ENCODE measurements at places on chromosomes 5 and 9. TPM values are rescaled to one million over a fixed set of nuclear protein-coding genes. Genes with fewer than 3 reads are reported as not detected.

GRCh38 chr5:124134941-124135340 lies 611.5 kb downstream of the ZNF608 start:
- no peaks in the 10 kb centered on the region for H3K4me1 ChIP-seq
- no peaks in the 10 kb centered on the region for H3K27me3 ChIP-seq
- no peak for DNase-seq
- no peaks in the 10 kb centered on the region for H3K36me3 ChIP-seq

DNA sequence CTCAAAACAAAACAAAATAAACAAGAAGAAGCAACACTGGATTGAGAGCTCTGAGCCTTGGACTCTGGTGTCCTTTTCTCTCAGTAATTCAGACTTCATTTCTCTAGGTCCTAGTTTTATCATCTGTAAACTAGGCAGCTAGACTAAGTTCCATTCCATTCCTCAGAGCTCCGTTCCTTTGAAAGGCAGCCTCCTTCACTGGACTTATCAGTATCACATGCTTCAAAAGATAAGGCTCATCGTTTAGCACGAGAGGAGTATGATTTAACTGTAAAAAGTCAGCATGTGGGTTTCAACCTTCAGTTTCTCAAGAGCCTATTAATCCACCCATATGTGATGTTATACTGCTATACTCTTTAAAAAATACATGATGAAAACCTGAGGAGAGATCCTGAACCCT lies 1.6 kb downstream of the ATP10B start:
- H3K27ac ChIP-seq: no peak overlapping the region
- no peaks in the 10 kb centered on the region for H3K36me3 ChIP-seq
- no peaks in the 10 kb centered on the region for H3K27me3 ChIP-seq
- no peak overlapping the region for H3K4me3 ChIP-seq

DNA sequence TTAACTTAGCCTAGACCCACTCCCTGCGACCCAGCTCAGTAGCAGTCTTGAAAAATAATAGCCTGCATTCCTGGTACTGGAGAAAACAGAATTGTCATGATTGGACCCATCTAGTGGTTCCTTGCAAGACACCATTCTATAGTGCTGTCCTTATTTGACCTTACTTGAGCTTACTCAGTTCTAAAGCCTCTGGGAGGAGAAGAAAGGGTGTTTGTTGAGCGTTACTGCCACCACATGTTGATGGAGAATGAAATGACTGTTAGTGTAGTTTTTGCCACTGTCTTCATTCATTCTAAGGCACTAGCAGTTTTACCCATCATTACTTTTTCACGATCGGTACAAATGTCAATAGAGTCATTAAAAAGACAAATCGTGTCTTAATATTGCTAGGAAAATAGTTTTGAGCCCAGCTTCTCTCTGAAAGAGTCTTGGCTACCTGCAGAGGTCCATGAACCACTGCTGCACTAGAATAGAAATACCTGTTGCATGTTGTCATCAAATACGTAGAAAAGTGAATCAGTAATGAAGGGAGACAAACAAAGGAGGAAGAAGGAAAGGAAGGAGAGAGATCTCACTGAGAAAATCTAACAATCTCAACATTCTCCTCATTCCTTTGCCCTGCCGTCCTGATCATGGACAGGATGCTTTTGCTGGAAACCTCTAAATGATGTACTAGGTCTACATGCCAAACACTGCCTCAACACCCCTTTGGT lies 96.0 kb downstream of the LIX1 start:
- H3K27me3 ChIP-seq: no peaks in the 10 kb centered on the region
- no peak overlapping the region for H3K27ac ChIP-seq
- no peak overlapping the region for H3K4me3 ChIP-seq
- DNase-seq: no peak
- no peaks in the 10 kb centered on the region for H3K4me1 ChIP-seq
- no peaks in the 10 kb centered on the region for H3K36me3 ChIP-seq

CDX1 gene
- not detected for total RNA-seq

GRCh38 chr5:60632153-60632552 lies 67.8 kb downstream of the DEPDC1B start:
- DNase-seq: no peak
- no peak overlapping the region for H3K27ac ChIP-seq
- H3K4me3 ChIP-seq: no peak overlapping the region
- no peaks in the 10 kb centered on the region for H3K4me1 ChIP-seq
- H3K27me3 ChIP-seq: no peaks in the 10 kb centered on the region
- H3K36me3 ChIP-seq: no peaks in the 10 kb centered on the region

DNA sequence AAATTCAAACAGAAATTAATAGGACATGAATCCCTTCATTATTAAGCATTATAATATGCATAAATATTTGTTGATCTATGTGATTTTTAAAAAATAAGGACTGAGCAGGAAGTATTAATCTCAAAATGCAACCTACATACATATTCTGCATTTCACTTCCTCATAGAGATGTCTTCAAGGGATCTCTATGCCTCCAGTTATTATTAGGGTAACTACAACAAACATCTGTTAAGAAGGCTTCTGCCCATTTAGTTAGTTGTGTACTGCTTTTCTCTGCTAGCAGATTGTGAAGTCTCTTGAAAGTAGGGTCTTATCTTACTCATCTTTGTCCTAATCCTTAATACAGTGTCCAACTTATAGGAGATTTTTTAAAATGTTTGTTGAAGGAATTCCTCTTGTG lies 414.1 kb downstream of the ACTL7B start:
- no peaks in the 10 kb centered on the region for H3K4me1 ChIP-seq
- H3K27me3 ChIP-seq: no peaks in the 10 kb centered on the region
- no peak for DNase-seq

STPG3 gene
- not detected for total RNA-seq

DNA sequence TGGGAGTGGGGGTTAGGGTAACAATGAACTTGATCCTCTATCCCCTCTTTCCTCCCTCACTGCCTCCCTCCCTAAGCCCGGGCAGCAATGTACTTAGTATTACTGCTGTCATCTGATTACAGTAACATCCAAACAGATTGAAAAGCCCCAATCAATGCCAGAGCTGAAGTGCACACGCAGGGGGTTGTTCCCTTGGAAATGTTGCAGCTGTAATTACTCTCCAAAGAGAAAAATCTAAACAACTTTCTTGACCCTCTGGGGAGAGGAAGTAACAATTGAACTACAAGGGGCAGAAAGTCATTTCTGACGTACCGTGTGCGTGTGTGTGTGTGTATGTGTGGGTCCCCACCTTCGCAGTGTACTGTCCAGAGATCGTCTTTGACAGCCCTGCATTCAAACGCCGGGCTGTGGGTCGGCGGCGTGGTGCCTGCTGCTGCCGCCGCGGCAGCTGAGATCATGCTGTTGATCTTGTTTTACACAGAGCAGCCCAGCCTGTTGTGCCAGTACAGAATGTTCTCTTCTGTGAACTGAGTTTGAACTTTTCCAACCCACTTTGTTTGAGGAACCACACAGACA lies 66.0 kb upstream of the KLF9 start:
- no peaks in the 10 kb centered on the region for H3K27me3 ChIP-seq
- H3K4me3 ChIP-seq: no peak overlapping the region
- H3K27ac ChIP-seq: no peak overlapping the region
- no peak for DNase-seq
- H3K36me3 ChIP-seq: no peaks in the 10 kb centered on the region

UBAP1 gene
- 34.8 TPM for total RNA-seq

- H3K27me3 ChIP-seq: no peaks in the 10 kb centered on the region
- H3K4me3 ChIP-seq: no peak overlapping the region
- no peak overlapping the region for H3K27ac ChIP-seq
- no peak for DNase-seq
- H3K36me3 ChIP-seq: no peaks in the 10 kb centered on the region
Observed at GRCh38 chr5:161258438-161258837, 288.1 kb downstream of the GABRB2 start.

DNA sequence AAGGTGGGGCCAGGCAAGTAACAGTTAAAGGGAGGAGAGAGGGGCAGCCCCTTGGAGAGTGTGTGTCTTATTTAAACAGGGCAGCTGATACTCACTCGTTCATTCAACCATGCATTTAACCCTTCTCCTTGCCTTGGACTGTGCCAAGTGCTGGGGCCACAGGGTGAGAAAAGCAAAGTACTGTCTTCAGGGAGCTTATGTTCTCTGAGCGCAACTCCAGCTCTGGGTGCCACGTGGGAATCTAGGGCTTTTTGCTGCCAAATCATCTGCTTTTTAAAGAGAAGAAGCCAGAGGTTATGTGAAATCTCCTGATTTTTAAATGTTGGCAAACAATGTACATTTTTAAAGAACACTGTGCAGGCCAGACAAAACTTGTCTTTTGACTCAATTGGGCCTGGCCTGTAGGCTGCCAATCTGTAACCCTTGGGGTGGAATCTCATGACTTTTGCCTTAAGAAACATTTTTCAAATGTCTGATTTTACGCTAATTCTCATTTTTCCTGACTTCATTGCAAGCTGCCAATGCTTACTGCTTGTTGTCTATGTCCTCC lies 157.8 kb downstream of the NTRK2 start:
- H3K4me1 ChIP-seq: no peaks in the 10 kb centered on the region
- DNase-seq: no peak
- no peaks in the 10 kb centered on the region for H3K27me3 ChIP-seq

DNA sequence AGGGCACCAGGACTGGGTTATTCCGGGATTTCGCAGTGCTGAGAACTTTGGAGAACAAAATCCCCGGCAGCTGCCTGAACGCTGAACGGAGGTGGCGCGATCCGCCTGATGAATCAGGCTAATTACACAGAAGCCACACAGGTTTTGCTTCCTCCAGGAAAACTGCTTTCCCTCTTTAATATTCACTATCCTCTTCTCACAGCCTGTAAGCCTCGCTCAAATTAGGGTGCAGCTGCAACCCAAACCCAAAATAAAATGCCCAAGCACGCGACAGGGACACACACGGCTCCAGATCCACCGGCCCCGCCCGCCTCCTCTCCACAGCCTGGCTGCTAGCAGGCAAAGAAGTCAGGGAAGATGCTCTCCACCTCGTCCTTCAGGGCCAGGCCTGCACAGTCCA lies 6.0 kb downstream of the SOHLH1 start:
- DNase-seq: no peak
- H3K36me3 ChIP-seq: no peaks in the 10 kb centered on the region
- no peak overlapping the region for H3K27ac ChIP-seq
- no peaks in the 10 kb centered on the region for H3K27me3 ChIP-seq
- H3K4me1 ChIP-seq: no peaks in the 10 kb centered on the region
- H3K4me3 ChIP-seq: no peak overlapping the region

DNA sequence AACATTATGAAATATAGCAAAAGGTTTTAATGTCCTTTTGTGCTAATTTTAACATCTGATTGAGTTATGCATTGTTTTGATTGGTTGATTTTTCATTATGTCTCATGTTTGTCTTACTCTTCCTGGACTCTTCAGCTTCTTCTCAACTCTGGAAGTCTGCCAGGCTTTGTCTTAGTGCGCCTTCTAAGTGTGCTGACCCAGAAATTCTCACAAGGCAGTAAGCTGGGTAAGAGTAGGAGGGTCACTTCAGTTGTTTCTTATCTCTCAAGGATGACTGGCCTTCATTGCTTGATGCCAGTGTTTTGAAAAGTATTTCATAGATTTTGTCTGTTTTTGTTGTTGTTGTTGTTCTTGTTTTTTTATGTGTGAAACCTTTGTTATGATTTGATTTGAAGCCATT lies 59.2 kb downstream of the RIC1 start:
- no peaks in the 10 kb centered on the region for H3K27me3 ChIP-seq
- H3K36me3 ChIP-seq: no peaks in the 10 kb centered on the region
- H3K4me1 ChIP-seq: no peaks in the 10 kb centered on the region

GRCh38 chr9:129400971-129401622 lies 219.8 kb downstream of the C9orf50 start:
- H3K4me3 ChIP-seq: no peak overlapping the region
- no peaks in the 10 kb centered on the region for H3K27me3 ChIP-seq
- H3K36me3 ChIP-seq: no peaks in the 10 kb centered on the region
- no peak overlapping the region for H3K27ac ChIP-seq

GRCh38 chr9:124399323-124399967 lies 15.8 kb downstream of the PSMB7 start:
- no peak overlapping the region for H3K4me3 ChIP-seq
- H3K27ac ChIP-seq: no peak overlapping the region
- peaks cover 29% of the 10 kb centered on the region for H3K36me3 ChIP-seq

DNA sequence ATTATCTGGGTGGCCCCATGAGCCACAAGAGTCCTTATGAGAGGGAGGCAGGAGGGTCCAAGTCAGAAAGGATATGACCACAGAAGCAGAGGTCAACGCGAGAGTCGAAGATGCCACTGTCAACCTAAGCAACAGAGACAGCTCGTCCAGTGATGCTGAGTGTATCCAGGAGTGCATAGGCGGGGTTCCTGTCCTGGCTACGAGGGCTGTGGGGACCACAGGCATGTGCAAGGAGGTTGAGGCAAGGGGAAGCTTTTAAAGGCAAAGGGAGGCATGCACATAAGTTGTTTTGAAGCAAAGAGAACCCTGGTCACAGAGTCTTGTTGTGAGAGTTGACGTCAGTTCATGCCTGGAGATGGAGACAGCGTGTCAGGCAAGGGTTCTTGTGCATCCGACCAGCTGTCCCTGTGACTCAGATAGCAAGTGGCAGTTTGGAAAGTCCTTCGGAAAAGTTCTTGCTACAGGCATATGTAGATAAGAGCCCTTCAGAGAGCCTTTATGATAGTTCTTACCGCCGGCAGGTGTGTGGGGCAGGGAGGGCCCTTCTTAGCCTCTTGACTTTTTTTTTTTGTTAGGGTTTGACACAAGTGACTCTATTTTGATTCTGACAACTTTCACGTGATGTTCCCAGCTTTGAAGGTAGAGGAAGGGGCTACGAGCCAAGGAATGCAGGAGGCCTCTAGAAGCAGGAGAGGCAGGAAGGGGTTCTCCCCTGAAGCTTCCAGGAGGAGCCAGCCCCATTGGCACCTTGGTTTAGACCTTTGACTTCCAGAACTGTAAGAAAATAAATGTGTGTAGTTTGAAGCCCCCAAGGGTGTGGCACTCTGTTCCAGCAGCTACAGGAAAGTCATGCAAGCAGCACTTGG lies 66.0 kb upstream of the FCN1 start:
- H3K36me3 ChIP-seq: no peaks in the 10 kb centered on the region
- DNase-seq: no peak
- no peak overlapping the region for H3K27ac ChIP-seq
- no peaks in the 10 kb centered on the region for H3K27me3 ChIP-seq
- no peaks in the 10 kb centered on the region for H3K4me1 ChIP-seq

ANKRD33B gene
- 2.0 TPM for total RNA-seq

DNA sequence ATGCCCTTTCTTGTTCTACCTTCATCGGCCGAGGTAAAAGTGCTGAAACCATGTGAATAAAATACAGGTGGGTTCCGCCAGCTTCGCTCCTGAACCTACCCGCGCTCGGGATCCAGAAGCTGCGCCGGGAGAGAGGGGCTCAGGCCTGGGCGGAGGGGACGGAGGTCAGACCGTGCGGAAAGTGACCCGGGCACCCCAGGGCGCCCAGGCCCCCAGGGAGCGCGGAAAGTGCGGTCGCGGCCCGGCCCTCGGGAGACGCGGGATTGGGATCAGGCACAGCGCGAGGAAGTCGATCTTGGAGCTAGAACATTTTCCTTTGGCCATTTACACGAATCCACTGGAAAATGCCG lies 329 bp downstream of the SYK start:
- H3K27me3 ChIP-seq: peaks cover 5% of the 10 kb centered on the region
- no peaks in the 10 kb centered on the region for H3K36me3 ChIP-seq
- DNase-seq: no peak
- no peak overlapping the region for H3K27ac ChIP-seq
- no peaks in the 10 kb centered on the region for H3K4me1 ChIP-seq

DNA sequence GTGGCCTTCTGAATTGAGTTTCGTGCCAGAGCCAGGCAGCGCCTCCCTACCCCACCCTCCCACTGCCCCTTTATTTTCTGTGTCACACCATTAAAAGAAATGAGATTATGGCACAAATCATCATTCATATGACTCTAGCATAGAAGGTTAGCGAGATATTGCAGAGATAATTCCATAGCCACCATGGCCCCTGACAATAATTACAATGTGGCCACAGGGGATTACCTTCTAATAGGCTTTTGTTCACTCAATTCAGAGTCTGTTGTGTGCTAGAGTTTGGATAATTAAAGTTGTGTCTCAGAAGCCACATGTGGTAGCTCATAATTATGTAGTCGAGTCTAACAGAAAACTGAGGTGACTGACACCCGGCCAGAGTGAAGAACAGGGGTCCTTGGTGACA lies 428.1 kb downstream of the ARHGEF28 start:
- no peak overlapping the region for H3K27ac ChIP-seq
